Jurkat, Clone E6-1 (cell line): ENCODE measurements at places on chromosomes 7 and 10.

- peak; percentile 8 for DNase-seq
Measured at GRCh38 chr7:121126801-121127534, 138.5 kb downstream of the CPED1 start.

DNA sequence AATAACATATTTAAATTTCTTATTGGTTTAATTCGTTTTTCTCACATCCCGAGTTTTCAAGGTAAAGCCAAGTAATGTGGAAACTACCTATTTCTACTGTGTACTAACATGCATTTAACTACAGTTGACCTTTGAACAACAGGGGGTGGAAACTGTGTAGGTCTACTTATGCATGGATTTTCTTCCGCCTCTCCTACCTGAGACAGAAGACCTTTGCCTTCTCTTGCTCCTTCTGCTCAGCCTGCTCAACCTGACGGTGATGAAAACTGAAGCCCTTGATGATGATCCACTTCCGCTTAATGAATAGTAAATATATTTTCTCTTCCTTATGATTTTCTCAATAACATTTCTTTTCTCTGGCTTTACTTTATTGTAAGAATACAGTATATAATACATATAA lies 18.5 kb downstream of the MEOX2 start:
- no peak for DNase-seq

DNA sequence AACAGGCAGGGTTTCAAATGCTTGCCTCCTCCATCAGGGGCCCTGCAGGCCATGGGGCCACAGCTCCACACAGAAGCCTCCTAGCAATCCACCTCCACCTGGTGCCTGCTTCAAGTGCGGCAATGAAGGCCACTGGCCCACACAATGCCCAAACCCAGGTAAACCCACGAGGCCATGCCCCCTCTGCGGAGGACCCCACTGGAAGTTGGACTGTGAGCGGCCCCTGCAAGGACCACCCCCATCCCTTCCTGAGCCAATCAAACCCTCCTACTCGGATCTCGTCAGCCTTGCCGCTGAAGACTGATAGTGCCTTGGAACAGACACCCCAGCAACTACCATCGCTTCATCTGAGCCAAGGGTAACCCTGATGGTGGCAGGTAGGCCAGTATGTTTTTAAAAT lies 63.1 kb downstream of the LRRC17 start:
- DNase-seq: no peak

- no peak for DNase-seq
Measured at GRCh38 chr7:98922392-98923187, 44.3 kb downstream of the TRRAP start.

GRCh38 chr7:37382546-37383088 lies 66.0 kb downstream of the ELMO1 start:
- peak; percentile 90 for DNase-seq

- no peak for DNase-seq
Measured at GRCh38 chr7:107938456-107939250, 47.7 kb downstream of the DLD start.
